SW 1271 (cell line): ENCODE measurements at places on chromosomes 7 and 10.

- DNase-seq = no peak
Observed at GRCh38 chr10:34872820-34873219, 57.7 kb upstream of the PARD3 start.

GRCh38 chr7:137462074-137462715, 118.7 kb upstream of the PTN start:
- no peak for DNase-seq

DNA sequence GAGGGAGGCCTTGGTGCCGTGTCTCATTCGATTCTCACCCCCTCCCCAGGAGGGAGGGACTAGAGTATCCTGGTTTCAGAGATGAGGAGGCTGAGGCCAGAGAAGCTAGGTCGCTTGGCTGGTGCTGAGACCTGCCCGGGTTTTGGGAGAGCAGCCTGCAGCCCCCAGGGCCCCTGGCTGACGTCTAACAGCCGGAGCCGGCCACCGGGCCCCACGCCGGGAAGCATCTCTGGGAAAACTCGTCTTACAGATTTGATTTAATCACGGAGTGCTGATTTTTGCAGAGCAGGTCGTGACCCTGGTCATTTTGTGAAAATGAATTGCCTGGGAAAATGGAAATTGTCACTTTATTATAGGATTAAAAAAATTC, 97.5 kb downstream of the MICALL2 start:
- no peak for DNase-seq

DNA sequence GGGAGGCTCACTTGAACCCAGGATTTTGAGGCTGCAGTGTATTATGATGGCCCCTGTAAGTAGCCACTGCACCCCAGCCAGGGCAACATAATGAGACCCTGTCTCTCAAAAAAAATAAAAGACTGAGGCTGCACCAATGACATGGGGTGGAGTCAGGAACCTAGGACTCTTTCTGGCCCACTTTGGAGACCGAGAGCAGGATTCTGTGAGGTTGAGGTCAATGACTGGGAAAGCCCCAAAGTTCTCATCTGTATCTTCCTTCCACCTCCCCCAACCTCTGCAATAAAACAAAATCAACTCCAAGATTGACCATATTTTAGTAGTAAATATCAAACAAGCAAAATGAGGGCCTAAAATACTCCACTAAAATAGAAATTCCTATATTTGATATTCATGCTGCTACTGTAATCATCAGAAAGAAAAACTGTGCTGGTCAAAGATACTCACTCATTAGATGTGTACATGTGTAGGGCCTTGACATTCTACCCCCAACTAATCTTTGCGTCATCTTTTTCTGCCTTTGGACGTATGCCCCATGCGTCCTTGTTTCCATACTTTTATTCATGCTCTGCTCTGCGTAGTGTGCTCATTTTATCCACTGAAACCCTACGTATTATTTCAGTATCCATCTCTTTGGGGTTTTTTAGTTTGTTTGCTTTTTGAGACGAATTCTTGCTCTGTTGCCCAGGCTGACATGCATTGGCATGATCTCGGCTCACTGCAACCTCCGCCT, 23.8 kb downstream of the WBP1L start:
- DNase-seq = no peak

DNA sequence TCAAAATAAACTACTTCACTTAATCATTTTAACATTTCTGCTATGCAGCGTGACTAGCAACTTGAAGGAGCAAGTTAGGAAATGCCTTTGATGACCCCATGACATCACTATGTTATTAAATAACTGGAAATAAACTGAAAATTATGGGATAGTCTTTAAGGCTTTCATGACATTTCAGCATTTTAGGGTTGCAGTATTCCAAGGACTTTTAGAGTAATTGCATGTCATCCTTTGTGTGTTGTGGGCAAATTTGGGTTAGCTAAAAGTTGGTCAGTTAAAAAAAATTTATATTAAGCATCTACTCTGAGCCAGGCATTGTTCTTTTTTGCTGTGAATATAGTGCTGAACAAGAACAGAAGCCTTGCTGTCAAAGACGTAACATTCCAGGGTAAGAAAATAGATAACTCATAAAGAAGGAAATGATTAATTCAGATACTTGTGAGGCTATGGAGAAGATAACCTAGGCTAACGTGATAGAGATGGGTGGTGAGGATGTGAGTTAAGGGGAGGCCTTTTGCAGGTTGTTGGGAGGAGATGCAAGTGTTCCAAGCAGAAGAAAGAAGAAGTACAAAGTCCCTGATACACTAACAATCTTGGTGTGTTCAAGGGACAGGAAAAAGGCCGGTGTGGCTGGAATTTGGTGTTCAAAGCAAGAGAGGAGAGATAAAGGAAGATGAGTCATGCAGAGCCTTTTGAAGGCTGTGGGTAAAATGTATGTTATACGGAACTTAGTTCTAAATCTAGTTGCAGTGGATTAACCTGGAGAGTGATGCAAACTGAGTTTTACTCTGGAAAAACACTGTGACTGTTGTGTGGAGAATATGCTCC, 610.2 kb downstream of the AUTS2 start:
- no peak for DNase-seq

- peak; percentile 98 for DNase-seq
Observed at GRCh38 chr7:130912862-130913638, 179.0 kb upstream of the KLF14 start.

DNA sequence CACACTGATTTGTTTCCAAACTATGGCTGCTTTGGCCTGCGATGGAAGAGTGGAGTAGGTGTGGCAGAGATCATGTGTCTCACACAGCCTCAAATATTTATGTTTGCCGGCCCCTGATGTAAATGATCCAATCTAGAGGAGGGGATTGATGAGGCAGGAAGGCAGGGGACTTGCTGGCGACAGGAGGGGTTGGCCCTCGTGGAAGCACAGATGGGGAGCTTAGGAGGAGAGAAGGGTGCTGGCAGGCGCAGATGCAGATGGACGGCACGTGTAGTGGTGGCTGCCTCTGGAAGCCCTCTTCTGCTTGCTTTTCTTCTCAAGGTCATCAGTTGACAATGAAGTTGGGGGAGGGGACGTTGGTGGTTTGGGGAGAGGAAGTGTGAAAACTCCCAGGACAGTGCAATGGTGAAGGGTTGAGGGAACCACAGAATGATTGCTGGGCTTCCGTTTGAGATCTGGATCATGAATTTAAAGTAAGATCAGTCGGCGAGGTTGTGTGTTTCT, 15.4 kb downstream of the COL13A1 start:
- no peak for DNase-seq
